ENCODE measurements at places on chromosomes 12 and 14.

DNA sequence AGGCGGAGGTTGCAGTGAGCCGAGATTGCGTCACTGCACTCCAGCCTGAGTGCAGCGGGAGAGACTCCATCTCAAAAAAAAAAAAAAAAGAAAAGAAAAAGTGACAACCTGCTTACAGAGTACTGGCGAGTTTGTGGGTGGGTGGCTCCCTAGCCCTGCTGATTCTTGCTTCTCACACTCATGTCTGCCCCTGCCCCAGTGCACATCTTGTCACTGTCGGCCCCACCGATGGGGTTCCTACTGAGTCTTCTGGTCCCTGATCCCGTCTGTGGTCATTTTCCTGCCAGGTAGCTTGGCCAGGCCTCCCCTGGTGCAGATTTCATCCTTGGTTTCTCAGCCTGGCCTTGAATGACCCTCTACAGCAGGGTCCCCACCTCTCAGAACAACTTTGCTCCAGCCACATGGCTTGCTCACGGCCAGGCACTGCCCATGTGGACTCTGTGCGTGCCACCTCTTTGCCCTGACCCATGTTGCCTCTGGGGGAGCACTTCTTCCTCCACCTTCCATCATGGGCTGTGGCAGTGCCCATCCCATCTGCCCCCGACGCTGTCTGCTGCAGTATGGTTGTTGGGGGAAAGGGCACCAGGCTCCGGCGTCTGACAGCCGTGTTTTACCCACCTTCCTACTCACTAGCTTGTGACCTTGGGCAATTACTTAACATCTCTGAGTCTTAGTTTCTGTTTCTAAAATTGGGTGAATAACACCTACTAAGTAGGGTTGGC is 2.1 kb upstream of the PTPN6 start:
- DNase-seq = no peak

- no peak for DNase-seq
Observed at GRCh38 chr12:13027032-13027431, 17.1 kb upstream of the FAM234B start.

GRCh38 chr12:12486661-12487240 is 75.9 kb downstream of the DUSP16 start:
- no peak for DNase-seq

GRCh38 chr14:77498120-77498979 is at the start of gene ISM2:
ISM2 (minus strand) TSS chr14:77498816; CDS start chr14:77498793, 23 bp downstream.
- DNase-seq = peak; percentile 5

GRCh38 chr12:72937486-72937885 is 665.3 kb downstream of the TRHDE start:
- DNase-seq = no peak

GRCh38 chr14:24863968-24864684 is 185.8 kb downstream of the STXBP6 start:
- DNase-seq = no peak

DNA sequence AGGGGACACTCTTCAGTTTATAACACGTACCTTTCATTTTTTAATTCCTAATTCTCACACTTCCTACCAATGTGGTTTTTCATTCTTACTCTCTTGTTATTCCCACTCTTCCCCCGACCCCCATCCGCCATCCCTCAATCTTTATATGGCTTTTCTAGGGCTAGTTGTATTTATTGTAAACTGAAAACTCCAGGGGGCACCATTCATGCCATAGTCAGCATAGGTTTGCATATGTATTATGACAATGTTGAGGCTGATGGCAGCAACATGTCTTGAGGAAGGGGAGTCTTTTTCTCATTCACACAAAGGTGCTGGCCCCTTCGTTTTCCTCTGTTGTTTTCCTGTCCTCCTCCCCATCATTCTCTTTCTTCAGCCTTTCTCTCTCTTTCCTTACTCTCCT is 27.7 kb upstream of the LTA4H start:
- no peak for DNase-seq

DNA sequence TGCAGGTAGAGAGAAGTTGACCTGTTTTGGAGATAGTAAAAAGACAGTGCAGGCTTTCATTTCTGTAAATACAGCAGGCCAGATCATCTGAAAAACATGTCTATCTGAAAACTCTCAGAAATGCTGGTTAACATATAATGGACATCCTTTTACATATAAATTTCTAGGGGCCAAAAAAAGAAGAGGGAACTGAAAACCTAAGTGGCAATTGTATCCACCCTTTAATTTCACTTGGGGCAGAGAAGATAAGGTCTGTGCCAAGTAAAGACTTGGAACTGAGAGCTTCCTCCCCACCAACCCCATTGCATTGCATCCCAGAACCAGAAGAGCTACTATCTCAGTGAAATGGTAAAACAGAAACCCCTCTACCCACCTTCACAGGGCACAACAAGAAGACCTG is 141.0 kb downstream of the SRGAP1 start:
- no peak for DNase-seq

- no peak for DNase-seq
Observed at GRCh38 chr12:52633383-52633782, 15.0 kb upstream of the KRT73 start.

DNA sequence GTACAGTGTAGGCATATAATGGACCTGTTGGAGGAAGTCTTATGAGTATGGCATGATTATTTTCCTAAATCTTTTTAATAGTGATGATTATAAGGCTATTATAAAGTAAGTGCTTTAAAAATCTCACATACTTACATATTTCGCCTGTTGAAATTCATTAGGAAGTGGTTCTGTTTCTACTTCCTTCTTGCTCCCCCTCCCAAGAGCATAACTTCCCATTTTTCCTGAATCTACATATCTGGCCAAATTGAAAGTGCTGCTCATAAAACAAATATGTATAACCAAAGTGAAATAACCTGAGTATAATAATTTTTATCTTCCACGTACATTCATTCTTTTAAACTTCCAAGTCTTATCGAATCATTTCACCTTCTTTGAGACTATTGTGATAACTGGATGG is 455.6 kb upstream of the SEL1L start:
- no peak for DNase-seq

DNA sequence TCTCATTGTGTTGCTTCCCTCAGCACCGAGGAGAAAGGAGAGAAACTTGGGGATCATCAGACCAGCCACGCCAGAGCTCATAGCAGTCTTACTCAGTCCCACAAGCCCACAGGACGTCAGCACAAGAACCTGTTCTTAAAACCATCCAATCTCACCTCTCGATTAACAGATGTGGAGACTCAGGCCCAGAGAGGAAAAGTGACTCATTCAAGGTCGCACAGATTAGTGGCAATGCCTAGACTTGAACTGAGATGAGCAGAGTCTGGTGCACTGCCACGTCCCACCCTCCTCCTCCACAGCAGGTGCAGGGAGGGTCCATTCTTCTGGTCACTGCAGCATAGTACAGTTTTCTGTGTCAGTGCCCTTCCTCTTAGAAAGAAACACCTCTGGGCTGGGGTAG is 154.9 kb upstream of the PZP start:
- no peak for DNase-seq

- DNase-seq = no peak
Observed at GRCh38 chr12:111757361-111758119, 9.2 kb upstream of the ALDH2 start.

DNA sequence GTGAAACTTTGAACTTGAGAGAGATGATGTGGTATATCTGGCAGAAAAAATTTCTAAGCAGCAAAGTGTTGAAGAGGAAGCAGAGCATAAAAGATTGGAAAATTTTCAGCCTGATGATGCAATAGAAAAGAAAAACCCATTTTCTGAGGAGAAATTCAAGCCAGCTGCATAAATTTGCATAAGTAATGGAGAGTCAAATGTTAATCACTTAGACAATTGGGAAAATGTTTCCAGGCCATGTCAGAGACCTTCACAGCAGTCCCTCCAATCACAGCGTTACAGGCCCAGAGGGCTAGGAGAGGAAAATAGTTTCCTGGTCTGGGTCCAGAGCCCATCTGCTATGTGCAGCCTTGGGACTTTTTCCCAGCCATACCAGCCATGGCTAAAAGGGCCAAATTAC is 469.0 kb upstream of the FOXG1 start:
- no peak for DNase-seq

DNA sequence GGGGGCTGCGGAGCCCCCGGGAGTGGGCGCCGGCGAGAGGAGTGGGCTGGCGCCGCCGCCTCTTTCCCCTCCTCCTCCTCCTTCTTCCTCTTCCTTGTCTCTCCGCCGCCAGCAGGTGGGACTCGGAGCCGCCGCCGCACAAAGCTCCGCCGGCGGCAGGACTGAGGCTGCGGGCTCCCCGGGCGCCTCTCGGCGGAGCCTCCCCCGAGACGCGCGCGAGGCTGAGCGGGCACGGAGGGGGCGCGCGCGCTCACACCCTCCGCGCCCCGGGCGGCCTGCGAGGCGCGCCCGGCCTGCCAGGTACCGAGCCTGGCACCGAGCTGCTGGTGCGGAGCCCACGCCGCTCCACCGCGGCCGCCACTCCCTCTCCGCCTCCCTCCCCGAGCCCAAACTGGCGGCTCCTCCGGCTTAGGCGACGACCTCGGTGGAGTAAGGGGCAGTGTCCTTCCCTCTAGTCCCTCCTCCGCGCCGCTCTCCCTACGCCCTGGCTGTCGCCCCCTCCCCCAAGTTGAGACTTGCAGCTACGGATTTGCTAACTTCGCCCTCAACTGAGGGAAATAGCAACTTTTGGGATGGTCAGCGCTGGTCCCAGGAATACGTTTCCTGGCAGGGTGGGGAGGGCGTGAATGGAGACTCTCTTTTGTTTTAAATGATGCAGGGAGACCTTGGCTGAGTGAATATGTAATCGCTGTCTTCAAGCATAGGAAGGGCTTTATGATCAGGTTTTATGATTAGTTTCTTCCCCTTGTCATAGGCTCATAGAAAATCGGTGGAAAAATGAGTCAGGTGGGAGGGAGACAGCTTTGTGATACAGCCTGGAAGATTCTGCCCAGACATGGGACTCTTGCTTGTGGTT is 199.5 kb upstream of the CAND1 start:
- DNase-seq = peak; percentile 46

- DNase-seq = no peak
Observed at GRCh38 chr12:111182382-111182781, 186.5 kb downstream of the PHETA1 start.

DNA sequence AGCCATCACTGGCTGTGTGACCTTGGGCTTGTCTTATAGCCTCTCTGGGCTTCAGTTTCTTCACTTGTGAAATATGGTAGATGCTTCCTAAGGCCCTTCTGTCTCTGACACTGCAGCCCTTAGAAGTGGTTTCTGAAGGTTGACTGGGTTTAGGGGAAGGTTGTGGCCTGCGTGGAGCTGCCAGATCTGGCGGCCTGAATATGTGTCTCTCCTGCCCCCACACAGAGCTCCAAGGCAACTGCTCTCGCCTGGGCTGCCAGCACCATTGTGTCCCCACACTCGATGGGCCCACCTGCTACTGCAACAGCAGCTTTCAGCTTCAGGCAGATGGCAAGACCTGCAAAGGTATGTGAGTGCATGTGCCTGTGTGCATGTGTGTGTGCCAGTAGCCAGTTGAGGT is 4.0 kb downstream of the LRP1-AS start:
- no peak for DNase-seq

GRCh38 chr12:15356951-15357364 is 34.6 kb downstream of the PTPRO start:
- DNase-seq = no peak

DNA sequence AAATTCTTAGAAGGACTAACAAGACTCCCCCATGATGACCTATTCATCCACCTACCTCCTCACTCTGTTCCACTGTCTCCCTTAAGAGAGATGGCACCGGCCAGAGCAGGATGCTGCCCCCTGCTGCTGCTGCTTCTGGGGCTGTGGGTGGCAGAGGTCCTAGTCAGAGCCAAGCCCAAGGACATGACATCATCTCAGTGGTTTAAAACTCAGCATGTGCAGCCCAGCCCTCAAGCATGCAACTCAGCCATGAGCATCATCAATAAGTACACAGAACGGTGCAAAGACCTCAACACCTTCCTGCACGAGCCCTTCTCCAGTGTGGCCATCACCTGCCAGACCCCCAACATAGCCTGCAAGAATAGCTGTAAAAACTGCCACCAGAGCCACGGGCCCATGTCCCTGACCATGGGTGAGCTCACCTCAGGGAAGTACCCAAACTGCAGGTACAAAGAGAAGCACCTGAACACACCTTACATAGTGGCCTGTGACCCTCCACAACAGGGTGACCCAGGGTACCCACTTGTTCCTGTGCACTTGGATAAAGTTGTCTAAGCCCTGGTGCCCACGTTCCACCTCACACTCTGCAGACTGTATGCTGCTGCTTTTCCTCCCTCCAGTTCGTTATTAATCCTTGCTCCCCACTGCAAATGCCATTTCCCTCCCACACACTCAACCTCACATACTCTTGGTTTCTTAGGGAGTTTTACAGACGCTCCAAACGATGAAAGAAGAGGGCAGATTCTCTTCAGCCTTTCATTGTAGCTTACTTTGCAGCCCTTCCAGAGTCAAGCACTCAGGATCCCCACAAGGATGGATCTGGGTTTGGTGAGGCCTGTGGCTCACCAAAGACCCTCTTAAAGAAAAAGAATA is at the start of gene RNASE8:
Gene RNASE8 (plus strand): TSS at position 20 of the 873 bp plus-strand sequence. CDS start 71 bp downstream, at position 91.
- DNase-seq = no peak

GRCh38 chr14:36256126-36256801 is 64.2 kb downstream of the MBIP start:
- no peak for DNase-seq

GRCh38 chr12:81502912-81503695 is 256.0 kb downstream of the PPFIA2 start:
- DNase-seq = no peak

DNA sequence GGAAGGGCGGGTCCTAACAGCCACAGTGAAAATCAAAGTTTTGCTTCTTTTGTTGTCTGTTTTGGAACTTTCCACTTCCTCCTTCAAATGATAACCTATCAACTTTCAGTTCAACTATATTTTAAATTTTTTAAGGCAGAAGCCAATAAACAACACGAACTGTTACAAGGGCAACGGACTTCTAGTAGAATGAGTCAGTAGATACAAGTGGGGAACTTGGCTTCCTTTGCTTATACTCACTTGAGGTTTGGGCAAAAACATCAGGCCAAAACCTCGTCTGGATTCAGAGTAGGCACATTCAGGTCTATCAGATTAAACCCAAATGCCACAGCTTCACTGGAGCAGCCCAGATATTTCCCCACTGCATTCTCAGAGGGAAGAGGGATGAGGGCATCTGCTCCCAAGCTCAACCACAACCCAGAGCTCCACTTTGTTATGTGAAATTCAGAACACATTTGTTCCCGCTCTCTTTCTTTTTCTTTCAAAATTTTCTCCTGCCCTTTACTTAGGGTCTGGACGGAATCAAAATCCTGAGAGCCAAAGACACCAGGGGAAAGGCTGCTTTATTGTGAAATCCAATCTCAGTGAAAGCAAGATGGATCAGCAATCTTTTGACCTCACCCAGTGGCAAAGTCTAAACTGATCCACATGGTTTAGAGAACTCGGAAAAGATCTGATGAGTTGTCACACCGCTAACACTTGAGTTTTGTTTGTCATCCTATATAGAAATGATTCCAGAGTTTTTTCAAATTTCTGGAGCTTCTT is 152.5 kb upstream of the BTG1 start:
- no peak for DNase-seq
